Naive thymus-derived CD8-positive, alpha-beta T cell (primary cell): ENCODE measurements at places on chromosomes 13 and 19. TPM values are rescaled to one million over a fixed set of nuclear protein-coding genes. Genes with fewer than 3 reads are reported as not detected.

GRCh38 chr19:45852145-45852750, 10.7 kb downstream of the SYMPK start:
- no peaks in the 10 kb centered on the region for H3K27me3 ChIP-seq
- peaks cover 12% of the 10 kb centered on the region for H3K4me1 ChIP-seq
- no peak for DNase-seq
- H3K36me3 ChIP-seq, result peaks cover 6% of the 10 kb centered on the region
- no peak overlapping the region for H3K4me3 ChIP-seq

DNA sequence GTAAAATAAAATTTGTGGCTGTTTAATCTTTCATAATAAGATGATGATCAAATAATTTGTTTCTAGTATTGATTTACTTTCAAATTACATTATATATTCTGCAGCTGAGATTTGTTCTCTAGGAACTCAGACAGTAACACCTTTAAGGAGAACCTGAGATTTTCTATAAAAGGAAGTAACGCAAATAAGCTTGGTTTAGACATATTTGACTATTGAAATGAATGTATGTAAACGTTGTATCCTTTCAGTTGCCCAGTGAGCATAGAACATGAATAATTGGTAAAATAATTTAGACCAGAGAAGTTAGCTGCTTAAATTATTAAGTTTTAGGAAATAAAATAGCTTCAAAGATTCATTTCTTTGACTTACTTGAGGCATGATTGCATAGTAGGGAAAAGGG, 3.1 kb downstream of the CDK8 start:
- H3K27me3 ChIP-seq, result no peaks in the 10 kb centered on the region
- no peak for DNase-seq
- no peak overlapping the region for H3K4me3 ChIP-seq
- H3K27ac ChIP-seq, result no peak overlapping the region
- H3K4me1 ChIP-seq, result peaks cover 24% of the 10 kb centered on the region

DNA sequence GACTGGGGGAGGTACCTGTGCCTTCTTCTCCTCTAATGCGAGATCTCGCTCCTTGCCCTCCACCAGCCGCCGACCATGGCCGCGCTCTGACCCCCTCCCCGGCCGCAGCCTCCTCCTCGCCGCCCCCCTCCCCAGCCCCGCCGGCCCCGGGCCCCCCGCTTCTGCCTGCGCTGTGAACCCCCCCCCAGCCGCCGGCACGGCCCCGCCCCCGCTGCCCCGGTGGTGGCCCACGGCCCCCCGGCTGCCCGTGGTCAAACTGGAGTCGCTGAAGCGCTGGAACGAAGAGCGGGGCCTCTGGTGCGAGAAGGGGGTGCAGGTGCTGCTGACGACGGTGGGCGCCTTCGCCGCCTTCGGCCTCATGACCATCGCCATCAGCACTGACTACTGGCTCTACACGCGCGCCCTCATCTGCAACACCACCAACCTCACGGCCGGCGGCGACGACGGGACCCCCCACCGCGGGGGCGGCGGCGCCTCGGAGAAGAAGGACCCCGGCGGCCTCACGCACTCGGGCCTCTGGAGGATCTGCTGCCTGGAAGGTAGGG, at the start of gene CACNG8:
Gene CACNG8 (plus strand): TSS at position 51 of the 545 bp plus-strand sequence.
- no peak within 1 kb of the TSS for H3K27ac ChIP-seq
- H3K4me1 ChIP-seq, result peaks cover 25% of the 10 kb centered on the region
- H3K36me3 ChIP-seq, result peaks cover 4% of the 10 kb centered on the region
- DNase-seq, result no peak

DNA sequence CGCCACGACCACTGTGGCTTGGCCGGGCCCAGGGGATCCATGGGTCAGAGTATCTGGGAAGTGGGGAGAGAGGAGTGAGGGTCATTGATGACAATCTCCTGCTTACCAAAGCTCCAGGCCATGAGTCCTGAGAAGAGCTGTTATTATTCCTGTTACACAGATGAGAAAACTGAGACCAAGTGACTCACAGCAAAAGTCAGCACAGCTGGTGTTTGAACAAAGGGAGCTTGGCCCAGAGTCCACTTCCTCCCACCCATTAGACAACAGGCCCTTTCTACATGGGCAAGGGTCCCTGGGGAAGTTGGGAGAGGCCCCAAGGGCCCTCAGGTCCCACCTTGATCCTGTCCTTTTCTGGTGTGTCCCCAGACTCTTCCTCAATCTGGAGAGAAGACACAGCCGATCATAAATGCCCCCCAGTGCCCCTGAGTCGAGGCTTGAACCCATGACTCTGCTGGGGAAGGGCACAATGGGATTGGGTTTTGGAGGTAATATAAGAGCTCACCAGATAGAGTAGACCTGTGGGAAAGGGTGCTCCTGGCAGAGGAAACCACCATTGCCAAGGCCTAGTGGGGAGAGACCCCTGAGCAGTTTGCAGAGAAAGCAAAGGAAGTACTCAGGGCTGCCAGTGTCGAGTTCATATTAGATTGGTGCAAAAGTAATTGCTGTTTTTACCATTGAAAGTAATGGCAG, 6.8 kb downstream of the FUT6 start:
- peak overlapping the region; percentile 40 for H3K27ac ChIP-seq
- no peak overlapping the region for H3K4me3 ChIP-seq
- no peaks in the 10 kb centered on the region for H3K36me3 ChIP-seq
- no peak for DNase-seq
- H3K4me1 ChIP-seq, result peaks cover 10% of the 10 kb centered on the region
- no peaks in the 10 kb centered on the region for H3K27me3 ChIP-seq

DNA sequence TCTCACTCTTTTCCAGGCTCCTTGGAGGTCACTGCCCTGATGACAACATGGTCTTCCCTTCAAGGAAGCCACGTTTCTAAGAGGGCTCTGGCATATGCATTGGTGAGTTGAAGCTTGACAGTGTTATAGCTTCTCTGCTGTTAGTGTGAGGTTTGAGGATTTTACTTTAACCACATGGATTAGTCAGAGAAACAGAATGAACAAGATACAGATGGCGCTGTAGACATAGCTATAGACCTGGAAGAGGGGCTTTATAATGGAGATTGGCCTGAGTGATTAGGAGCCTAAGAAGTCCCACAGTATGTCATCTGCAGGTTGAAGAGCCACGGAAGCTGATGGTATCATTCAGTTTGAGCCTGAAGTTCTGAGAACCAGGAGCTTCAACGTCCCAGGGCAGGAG, 18.4 kb upstream of the URI1 start:
- no peak overlapping the region for H3K4me3 ChIP-seq
- no peaks in the 10 kb centered on the region for H3K36me3 ChIP-seq
- no peak for DNase-seq
- no peak overlapping the region for H3K27ac ChIP-seq
- no peaks in the 10 kb centered on the region for H3K27me3 ChIP-seq
- no peaks in the 10 kb centered on the region for H3K4me1 ChIP-seq

- no peak overlapping the region for H3K27ac ChIP-seq
- DNase-seq, result no peak
- peak overlapping the region; percentile 85 for H3K4me3 ChIP-seq
- peaks cover 8% of the 10 kb centered on the region for H3K36me3 ChIP-seq
- no peaks in the 10 kb centered on the region for H3K27me3 ChIP-seq
These were observed 109.3 kb upstream of the MLNR start for GRCh38 chr13:49110913-49111170.

DNA sequence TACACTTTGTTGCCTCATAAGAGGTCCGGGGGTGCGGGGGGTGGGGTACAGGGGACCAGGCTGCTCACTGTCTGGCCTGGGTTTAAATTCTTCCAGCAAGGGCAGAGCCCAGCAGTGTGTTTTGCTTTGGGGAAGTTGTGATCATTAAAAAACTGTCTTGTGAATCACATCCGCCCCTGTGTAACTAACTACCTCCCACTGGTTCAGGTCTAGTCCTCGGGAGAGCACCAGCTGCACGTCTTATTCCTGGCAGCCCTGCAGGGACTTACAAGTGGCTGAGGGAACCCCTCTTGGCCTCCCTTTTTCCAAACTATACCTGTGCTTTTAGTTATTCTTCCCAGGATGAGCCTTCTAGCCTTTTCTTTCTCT, 127.5 kb downstream of the SIPA1L3 start:
- peaks cover 62% of the 10 kb centered on the region for H3K4me1 ChIP-seq
- H3K4me3 ChIP-seq, result no peak overlapping the region
- peaks cover 10% of the 10 kb centered on the region for H3K36me3 ChIP-seq
- H3K27me3 ChIP-seq, result no peaks in the 10 kb centered on the region
- no peak for DNase-seq
- no peak overlapping the region for H3K27ac ChIP-seq

IZUMO1 gene
- polyA plus RNA-seq, result not detected

RRAS gene
- 21.8 TPM for polyA plus RNA-seq
